ENCODE measurements at places on chromosomes 1 and 21.

GRCh38 chr1:27527890-27528817, 38.2 kb upstream of the WASF2 start:
- no peak for DNase-seq

- DNase-seq, result no peak
Measured at GRCh38 chr1:39951926-39952325, 3.0 kb upstream of the MFSD2A start.

- DNase-seq, result no peak
Measured at GRCh38 chr1:29129916-29130315, 6.2 kb upstream of the TMEM200B start.

- no peak for DNase-seq
Measured at GRCh38 chr1:113854234-113854633, 17.3 kb downstream of the PTPN22 start.

GRCh38 chr1:44862829-44863401, 19.9 kb upstream of the PTCH2 start:
- DNase-seq, result peak; percentile 8

GRCh38 chr1:231385416-231385748, 36.7 kb downstream of the EGLN1 start:
- no peak for DNase-seq

DNA sequence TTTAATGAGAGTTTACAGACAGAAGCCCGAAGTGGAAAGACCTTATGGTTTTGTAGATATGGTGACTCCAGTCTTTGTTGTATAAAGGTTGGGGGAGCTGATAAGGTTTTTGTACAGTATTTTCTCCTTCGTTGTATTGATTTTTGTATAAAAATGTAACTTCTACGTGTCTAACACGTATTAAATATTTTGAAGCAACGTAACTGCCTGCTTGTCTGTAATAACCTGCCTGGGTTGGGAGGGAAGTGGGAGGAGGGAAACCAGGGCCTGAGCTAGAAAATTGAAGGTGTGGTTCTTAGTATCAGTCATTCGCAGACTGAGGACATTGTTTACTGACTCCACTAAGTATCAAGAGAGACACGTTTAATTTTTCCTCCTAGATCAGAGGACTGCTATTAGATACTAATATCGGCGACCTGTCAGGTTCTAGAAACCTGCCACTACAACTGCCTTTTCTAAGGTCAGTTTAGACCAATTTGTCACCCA, 2.2 kb downstream of the IER5 start:
- DNase-seq, result no peak

- no peak for DNase-seq
Measured at GRCh38 chr1:91718877-91719276, 167.1 kb downstream of the TGFBR3 start.

DNA sequence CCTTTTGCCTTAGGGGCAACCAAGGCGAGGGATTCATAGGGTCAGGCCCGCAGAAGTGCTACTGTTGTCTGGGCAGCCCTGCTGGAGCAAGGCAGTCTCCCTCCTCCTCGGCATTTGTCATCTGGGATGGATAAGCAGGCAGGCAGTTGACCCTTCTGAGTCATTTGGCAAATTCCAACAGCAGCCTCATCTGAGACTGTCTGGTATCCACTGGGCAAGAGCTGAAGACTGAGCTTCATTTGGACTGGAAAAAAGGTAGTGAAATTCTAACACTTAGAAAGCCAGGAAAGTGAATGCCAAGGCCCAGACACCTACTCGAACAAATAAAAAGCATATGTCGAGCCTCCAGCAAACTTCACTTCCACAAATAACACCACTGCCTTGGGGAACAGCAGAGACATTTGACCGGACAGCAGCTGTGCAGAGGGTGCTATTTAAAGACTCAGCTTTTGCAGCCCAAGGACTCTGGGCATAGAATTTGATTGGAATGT, 4.0 kb upstream of the ZBTB40 start:
- DNase-seq, result peak; percentile 65

DNA sequence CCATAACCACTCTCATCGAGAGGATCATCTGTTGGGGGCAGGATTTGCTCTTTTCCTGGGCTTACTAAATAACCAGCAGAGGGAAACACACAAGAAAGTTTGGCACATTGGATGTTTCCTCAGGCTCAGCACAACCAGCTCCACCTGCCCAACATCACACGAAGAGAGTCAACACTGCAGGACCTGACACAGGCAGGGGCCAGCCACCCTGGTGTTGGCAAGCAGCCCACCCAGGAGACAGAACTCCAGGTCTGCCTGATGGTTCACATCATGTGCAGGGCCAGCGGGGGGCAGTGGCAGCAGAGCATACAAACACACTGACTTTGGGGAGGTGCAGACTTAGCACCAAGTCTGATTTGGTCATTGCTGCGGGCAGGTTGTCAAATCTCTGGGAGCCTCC, 182.3 kb upstream of the GALNT2 start:
- no peak for DNase-seq

GRCh38 chr1:56547473-56547872, 31.9 kb downstream of the PLPP3 start:
- no peak for DNase-seq

DNA sequence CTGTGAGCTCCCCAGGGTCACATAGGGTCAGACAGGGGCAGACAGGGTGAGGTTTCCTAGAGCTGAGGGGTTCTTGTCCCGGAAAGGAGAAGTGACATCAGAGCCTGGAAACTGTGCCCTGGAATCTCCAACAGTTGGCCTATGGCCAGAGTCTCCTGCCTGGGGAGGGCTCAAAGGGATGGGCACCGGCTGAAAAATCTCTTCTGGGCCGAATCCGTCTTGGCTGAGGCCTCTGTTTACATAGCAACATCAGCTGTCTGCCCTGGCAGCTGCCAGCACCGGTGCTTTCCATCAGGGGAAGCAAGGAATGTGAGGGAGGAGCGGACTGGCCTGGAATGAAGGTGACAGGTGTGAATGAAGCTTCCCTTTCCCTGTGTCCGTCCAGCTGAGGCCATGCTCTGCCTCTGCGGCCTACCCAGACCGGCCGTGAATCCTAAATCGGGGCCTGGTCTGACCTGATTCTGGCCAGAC, 30.7 kb downstream of the VASH2 start:
- DNase-seq, result no peak

- DNase-seq, result no peak
Measured at GRCh38 chr1:118333601-118334210, 148.7 kb upstream of the SPAG17 start.

DNA sequence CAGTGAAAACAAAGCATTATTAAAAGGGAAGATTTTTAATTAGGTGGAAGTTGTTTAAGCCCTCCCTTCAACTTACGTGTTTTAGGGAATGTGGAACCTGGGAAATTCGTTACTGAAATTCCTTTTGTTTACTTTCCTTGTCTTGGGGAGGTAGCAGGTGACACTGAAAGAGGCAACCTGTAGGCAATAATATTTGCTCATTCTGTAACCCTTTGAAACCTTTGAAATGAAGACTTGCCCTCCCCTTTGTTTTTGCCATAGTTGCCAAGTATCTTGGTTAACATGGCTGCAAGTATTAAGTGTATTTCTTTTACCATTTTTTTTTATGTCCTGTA, 1.7 kb downstream of the MRPS6 start:
- no peak for DNase-seq

GRCh38 chr1:217896490-217896889, 265.3 kb downstream of the SPATA17 start:
- DNase-seq, result peak; percentile 35

DNA sequence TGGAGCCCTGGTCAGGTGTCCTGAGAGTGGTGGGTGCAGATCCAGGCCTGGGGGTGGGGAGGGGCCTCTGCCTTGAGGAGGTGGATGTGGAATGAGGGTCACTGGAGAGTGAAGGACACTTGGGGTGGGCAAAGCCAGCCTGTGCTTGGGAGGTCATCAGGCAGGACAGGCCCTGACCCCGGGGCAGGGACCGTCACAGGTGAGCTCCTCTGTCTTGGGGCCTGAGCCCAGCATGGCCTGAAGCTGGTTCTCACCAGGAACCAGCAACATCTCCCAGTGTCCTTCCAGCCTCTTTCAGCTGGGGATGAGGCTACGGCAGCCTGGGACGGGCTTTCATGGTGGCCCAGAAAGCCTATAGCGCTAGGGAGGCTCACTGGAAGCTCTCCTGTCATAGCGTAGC, 831 bp upstream of the KRTAP10-2 start:
- DNase-seq, result no peak

DNA sequence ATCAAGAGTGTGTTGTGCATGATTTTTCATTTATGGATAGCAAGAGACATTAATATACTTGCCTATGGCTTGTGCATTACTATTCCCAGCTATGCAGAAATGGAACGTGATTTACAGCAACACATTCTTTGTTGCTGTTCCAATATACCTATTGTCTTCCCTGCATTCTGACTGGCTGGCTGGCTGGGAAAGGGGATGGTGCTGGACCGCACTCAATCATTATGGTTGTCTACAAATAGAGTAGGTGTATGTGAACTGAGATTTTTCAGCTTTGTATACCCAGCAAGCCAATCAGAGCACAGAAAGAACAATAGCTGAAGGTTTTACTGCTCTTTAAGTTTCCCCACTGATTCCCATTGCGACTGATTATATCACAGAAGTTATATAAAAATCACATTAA, 167.5 kb downstream of the ATG4C start:
- DNase-seq, result no peak

DNA sequence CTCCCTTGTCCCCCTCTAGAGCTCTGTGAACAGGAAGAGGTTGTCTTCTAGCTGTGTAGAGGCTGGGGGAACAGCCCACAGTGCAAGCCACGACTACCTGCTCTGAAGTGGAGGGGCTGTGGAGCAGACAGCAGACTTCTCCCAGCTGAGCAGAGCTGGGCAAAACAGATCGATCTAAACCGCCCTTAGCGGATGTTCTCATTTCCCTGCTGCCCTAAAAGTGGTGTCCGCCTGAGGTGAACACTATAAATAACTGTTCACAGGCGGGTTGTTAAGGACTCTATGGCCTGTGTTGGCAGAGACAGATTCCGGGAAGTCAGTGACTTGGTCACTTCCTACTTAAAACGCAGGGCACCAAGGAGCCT, 203.2 kb downstream of the RHOU start:
- no peak for DNase-seq

- no peak for DNase-seq
Measured at GRCh38 chr21:25362375-25363267, 244.7 kb downstream of the MRPL39 start.

DNA sequence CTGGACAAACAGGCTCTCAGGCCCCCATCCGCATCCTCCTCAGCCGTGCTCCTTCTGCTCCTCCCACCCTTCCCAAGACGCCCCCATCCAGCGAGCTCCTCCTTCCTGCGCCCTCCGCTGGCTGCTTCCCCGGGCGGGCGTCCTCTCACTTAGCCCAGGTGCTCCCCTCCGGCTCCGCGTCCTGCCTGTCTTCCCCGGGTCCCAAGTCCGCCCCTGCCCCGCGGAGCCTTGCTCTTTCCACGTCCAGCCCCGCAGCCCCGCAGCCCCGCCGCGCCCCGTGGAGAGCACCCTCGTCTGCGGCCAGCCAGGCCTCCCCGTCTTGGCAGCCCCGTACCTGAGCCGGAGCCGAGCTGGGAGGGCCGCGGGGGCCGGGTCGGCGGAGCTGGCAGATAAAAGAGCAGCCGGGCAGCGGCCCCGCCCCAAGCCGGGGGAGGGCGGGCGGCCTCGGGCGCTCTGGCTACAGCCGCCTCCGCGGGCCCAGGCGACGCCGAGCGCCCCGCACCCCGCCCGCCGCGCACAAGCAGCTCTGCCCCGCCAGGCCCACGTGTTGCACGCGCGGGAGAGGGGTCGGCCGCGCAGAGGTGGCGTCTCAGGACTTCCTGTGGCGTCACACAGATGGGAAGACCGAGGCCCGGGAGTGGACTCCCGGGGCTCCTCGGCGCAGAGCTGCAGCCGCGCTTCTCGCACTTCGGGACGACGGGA, at the start of gene PAQR7:
TSS of gene PAQR7 (minus strand) at position 555 of the 702 bp plus-strand sequence. CDS start 11,869 bp downstream, outside the sequence.
- no peak for DNase-seq

DNA sequence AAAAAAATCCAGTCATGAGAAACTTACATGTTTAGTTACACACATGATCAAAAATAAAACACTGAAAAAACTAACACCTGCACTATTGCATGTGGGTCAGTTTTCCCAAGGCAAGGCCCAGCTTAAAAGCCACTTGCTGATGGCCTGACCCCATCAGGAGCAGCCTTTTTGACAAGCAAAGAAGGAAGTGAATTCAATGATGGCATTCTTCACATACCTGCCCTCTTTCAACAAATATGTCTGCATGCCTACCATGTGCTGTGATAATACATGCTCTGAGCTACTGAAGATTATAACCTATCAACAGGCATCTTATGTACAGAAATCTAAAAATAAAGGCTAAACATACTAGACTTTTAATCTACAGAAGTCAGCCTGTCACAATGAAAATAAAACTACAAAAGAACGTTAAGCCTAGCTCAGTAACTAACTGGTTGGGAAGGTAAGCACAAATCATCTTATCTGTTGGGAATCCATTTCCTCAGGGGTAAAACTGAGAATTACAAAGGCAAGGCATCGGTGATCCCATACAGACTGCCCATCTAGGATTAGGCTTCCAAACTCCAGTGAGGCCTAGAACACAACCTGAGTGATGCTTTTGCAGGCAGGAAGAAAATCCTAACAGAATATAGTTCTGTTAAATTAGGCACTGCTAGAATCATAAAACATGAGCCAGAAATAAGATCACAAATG, 14.5 kb downstream of the SORT1 start:
- DNase-seq, result no peak

- DNase-seq, result no peak
Measured at GRCh38 chr1:226362361-226362760, 45.5 kb downstream of the PARP1 start.

DNA sequence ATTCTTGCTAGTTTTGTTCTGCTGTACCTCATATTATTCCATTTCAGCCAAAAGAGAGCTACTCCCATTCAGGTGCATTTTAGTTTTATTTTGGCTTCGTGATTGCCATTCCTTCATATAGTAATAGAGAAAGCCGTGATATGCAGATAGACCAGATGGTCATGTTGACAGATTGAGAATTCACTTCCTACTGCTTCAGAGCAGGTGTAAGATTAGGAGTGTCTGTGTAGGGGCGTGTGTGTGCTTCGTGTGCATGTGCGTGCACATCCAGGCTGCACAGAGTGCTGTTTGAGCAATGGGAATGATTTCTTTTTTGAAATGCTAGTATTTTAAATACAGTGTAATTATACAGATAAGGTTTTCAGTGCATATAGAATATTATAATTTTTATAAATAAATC, 10.3 kb downstream of the NFIA start:
- no peak for DNase-seq

DNA sequence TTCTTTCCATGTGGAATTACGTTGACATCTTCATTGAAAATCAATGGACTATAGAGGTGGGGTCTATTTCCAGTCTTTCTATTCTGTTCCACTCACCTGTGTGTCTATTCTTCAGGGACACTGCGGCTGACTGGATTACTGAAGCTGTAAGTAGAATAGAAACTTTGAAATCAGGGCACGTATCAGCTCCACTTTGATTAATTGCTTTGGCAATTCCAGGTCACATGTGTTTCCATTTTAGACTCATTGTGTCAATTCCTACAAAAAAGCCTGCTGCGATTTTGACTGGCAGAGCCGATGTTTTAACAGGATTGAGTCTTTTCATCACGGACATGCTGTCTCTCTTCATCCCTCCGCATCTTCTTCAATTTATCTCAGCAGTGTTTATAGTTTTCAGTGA, 20.9 kb upstream of the RNF223 start:
- no peak for DNase-seq

DNA sequence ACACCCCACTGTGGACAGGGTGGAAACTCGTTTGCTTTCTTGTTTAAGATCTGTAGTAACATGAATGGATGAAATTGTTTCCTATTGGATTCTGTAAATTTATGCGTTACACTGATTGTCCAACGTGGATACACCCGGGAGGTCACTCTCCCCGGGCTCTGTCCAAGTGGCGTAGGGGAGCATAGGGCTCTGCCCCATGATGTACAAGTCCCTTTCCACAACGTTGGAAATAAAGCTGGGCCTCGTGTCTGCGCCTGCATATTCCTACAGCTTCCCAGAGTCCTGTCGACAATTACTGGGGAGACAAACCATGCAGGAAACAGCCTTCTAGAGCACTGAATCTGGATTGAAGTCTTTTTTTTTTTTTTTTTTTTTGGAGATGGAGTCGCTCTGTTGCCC, 1.4 kb downstream of the RCC1 start:
- no peak for DNase-seq
